ENCODE measurements at places on chromosomes 6 and 20. TPM values are rescaled to one million over a fixed set of nuclear protein-coding genes. Genes with fewer than 3 reads are reported as not detected.

The LST1 gene
- total RNA-seq, result 69.8 TPM

The TRIM10 gene
- total RNA-seq, result not detected

The OLIG3 gene
- total RNA-seq, result 0.45 TPM

The ALDH8A1 gene
- 1.2 TPM for total RNA-seq

The HRH3 gene
- not detected for total RNA-seq

The TNFRSF6B gene
- not detected for total RNA-seq
